HTR-8/SVneo (cell line): ENCODE measurements at places on chromosomes 3 and 15.

DNA sequence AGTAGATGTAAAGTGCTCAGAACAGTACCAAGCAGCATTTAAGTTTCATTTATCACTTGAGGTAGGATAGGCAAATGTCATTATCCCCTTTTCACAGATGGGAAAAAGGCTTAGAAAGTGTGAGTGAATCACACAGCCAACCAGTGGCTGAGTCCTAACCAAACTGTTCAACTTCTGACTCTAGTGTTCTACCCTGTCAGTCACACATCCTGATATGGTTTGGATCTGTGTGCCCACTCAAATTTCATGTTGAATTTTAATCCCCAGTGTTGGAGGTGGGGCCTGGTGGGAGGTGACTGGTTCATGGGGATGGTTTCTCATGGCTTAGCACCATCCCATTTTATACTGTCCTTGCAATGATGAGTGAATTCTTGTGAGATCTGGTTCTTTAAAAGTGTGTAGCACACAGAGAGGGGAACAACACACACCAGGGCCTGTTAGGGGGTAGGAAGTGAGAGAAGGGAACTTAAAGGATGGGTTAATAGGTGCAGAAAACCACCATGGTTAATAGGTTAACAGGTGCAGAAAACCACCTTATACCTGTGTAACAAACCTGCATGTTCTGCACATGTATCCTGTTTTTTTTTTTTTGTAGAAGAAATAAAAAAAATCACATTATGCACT is 304.7 kb downstream of the SUCLG2 start:
- DNase-seq, result no peak

DNA sequence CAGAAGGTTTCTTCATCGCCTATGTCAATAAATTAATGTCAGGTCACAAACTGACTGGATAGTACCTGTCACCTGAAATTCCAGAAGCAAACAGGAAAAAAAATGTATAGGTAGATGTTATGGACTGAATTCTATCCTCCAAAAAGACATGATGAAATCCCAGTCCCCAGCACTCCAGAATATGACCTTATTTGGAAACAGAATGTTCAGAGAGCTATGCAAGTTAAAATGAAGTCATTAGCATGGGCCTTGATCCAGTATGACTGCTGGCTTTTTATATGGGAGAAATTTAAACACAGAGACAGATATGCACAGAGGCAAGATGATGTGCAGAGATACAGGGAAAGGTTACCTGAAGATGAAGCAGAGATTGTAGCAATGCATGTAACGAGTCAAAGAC is 953.4 kb downstream of the ZPLD1 start:
- no peak for DNase-seq

DNA sequence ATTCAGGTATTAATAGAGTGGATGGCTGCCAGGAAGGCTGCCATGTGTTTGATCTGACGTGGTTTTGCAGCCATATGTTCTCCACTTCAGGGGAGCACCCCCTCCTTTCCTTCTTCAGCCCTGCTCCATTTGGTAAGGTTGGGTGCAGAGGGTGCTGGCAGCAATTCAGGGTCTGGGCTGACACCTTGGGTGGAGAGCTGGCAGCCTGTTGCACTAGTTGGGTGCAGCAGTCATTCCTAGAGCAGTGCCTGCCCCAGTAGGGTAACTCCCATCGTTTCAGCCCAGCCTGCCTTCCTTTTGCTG is 1.5 kb downstream of the TYRO3 start:
- no peak for DNase-seq

DNA sequence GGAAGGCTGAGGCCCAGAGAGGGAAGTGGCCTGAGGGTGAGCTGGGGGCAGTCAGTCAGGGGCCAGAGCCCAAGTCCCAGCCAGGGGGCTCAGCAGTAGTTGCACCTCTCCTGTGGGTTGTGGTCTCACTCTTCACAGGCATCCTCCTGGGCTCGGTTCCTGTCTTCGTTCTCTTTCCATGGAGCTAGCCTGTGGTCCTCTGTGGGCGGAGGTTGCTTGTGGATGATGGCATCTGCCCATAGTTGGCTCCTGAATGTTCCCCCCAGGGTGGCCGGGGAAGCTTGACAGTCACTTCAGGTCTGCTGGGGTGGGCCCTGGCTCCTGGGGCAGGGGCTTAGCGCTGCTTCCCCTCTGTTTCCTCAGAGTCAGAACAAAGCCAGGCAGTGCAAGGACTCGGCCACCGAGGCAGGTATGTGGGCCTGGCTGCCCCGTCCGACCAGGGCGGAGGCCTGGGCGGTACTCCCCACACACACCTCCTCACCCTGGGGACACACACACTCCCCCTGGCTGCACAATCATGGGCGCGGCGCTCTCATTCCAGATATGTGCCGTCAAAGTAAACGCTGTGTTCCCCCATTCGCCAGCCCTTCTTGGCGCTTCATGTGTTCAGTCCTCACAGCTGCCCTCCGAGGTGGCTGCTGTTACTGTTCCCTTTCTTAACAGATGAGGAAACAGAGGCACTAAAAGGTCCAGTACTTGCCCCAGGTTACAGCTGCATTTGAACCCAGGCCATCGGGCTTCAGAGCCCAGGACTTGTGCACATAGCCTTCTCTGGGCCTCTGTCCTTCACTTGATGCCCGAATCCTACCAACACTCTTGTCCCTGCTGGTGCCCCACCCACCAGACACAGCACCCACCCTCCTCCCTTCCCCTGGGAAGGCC is 34.5 kb downstream of the PSTPIP1 start:
- DNase-seq, result no peak

DNA sequence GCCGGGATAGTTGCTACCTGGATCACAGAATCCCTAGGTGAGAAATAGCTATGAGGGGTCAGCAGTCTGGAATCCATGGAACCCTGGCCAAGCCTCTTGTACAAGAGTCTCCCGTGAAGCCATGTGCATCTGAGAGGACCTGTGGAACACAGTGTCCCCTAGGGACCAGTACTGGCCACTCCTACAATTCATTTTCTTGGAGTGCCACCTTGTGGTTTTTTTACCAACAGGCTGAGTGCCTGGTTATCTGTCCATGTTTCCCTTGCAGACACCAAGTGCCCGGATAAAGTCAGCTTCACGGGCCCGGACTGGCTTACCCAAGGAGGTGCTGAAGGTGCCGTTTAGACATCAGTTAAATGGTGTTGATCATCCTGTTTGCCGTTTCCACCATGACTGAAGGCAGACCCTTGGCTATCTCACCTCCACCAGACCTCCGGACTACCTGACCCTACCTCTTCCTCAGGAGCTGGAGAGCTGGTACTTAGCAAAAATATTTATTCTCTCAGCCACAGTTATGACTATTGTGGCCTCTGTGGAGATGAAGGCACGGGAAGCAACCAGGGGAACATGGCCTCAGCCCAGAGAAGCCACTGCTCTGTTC is 93.9 kb downstream of the RBPMS2 start:
- DNase-seq, result peak; percentile 83

- DNase-seq, result no peak
Observed at GRCh38 chr15:79442911-79443310, 10.8 kb downstream of the MINAR1 start.

DNA sequence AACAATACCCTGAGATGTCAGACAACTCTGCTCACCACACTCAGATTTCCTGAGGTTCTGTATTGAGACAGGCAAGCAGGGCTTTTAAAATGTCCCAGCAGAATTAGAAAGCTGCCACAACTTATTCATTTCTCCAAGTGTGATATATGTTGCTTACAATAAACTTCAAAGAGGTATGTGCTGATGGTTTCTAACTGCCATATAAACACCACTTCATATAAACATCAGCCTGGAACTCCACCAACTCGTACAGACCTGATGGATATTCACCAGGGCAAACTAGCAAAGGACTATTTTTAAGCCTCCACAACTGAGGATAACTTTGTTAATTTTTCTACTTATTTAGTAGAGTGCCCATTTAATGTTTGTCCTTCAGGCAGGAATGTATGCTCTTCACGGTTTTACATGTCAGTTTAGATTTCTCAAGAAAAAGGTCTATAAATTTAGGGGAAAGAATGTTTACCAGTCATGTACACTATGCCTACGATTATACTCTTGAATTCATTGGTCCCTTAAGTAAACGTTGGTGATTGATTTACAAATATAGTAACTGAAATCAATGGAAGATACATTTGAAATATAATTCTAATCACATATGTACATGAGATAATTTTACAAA is 109.6 kb upstream of the ABI3BP start:
- no peak for DNase-seq

DNA sequence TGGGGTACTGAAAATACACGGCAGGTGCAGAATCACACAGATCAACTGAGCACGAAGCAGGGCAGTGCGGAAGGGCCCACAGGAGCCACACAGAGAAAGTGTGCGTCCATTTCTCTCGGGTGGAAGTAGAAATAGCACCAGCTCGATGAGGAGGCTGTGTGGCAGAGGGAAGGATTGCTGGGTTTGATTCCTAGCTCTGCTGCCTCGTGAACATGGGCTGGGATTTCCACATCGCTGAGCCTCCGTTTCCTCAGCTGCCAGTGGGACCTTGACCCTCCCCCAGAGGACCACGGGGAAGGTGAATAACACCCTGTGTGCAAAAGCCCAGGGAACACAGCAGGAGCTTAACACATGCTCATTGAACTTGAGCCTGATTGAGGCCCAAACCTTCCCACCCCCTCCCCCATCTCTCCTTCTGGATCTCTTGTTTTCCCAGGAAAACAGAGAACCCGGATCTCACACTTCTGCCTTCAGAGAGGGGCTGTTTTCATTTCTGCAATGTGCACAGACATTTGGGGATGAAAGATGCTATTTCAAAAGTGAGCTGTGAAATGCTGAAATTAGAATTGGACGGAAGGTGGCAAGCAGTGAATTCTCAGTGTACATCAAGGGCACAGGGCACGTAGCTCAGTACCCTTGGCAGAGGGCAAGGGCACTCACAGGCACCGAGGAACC is 38.4 kb downstream of the ABTB1 start:
- no peak for DNase-seq

DNA sequence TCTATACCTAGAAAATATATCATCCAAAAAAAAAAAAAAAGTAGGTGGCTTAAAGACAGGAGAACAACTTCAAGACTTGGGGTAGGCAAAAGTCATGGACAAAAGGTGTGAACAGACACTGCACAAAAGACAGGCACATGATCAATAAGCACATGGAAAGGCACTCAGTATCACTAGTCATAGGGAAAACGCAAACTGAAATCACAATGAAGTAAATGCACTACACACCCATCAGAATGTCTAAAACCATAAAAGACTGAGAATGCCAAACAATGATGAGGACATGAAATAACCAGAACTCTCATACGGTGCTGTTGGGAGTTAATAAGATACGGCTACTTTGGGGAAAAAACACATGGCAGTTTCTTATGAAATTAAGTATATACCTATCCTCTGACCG is 40.0 kb downstream of the CHSY1 start:
- no peak for DNase-seq
